RKO (cell line): ENCODE measurements at places on chromosomes 2 and 18.

DNA sequence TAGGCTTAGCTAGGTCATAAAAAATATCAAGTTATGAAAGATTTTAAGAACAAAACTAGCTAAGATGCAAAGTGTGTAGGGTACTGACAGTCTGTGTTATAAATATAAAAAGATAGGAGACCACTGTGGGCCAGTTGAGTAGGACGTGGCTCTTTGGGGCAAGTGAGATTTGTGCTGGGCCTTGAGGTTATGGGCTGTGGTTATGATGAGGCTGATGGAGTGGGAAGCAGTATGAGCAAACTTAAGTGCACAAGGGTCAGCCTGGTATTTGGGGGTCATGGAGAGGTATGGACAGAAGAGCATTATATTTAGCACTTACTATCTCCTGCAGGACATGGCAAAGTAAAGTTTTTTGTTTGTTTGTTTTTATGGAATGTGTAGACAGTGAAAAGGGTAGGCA, 70.1 kb downstream of the SETBP1 start:
- no peak for DNase-seq

- no peak for DNase-seq
Observed at GRCh38 chr2:229173825-229174359, 97.2 kb downstream of the PID1 start.

GRCh38 chr2:189658306-189659212, 2.7 kb upstream of the ASNSD1 start:
- no peak for DNase-seq

DNA sequence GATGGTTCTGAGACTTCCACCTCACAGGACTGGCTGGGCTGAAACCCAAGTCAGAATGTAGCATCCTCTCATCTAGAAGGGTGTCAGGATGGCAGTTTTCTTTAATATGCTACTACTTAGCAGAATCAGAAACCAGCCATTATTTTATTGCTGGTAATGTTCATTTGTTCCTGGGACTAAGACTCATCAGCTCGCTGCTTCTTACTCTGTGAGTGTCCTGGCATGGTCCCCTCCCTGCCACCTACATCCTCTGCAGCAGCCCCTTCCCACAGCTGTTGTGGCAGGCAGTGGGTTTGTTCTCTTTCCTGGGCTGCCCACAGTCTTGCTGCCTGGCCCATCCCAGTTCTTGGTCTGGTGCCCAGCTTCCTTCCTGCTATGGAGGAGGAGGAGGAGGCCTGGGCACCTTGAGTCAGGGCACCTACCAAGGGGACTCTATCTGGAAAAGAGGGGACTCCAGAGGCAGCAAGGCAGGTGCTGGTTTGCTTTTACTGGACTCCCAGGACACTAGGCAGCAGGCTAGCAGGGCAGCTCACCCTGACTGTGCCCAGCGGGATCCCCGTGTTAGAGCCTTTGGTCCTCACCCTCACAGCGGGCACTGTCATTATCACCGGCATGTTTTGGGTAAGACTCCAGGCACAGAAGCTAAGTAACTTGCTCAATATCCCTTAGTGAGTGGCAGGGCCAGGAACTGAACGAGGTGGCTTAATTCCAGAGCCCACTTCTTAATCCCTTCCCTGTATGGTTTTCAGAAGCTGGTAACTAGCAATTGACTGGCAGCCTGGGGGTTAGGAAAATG, 62.1 kb downstream of the LRRFIP1 start:
- DNase-seq: no peak
